ENCODE measurements at places on chromosomes 1 and 21. TPM values are rescaled to one million over a fixed set of nuclear protein-coding genes. Genes with fewer than 3 reads are reported as not detected.

The LCE1E gene
- not detected for total RNA-seq

The OTUD7B gene
- total RNA-seq = 24.1 TPM

The PITHD1 gene
- 48.9 TPM for total RNA-seq

The BCAR3 gene
- total RNA-seq = 33.9 TPM

The MEF2D gene
- 30.9 TPM for total RNA-seq

GRCh38 chr1:155001425-155001674 lies 1.3 kb upstream of the ZBTB7B start:
- no peak for DNase-seq

DNA sequence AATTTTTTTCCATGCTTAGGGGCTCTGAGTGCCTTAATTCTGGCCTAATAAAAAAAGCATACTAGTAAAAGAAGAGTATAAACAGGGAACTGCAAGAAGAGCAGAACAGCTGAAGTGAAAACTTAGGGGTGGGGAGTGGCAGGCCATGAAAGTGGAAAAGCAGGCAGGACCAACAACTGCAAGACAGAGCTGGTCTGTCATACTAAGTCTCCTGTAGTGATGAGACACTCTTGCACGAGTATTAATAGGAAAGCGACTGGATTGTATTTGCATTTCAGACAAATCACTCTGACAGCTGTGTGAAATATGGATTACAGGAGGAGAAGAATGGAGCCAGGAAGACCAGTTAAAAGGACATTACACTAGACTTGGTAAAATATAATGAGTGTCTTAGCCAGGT lies 449.9 kb downstream of the NUF2 start:
- no peak for DNase-seq

DNA sequence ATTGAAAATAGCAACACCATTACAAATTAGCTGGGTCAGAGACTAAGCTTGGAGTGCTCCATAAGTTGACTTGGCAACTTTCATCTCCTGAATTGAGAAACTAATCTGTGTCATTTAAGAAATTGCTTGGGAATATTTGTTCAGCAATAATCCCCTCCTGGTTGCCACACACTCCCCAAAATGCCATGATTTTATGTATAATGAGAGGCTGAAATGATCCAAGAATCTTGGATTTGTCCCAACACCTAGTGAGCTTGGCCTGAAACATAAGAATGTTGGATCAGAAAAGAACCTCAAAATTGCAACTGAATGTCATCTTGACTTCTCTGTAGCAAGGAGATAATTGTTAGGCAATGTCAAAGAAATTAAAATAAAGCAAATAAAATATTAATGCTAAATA lies 805.9 kb upstream of the ADAMTS5 start:
- no peak for DNase-seq

- no peak for DNase-seq
These were observed 651 bp downstream of the PDE4B start for GRCh38 chr1:65793359-65793732.

DNA sequence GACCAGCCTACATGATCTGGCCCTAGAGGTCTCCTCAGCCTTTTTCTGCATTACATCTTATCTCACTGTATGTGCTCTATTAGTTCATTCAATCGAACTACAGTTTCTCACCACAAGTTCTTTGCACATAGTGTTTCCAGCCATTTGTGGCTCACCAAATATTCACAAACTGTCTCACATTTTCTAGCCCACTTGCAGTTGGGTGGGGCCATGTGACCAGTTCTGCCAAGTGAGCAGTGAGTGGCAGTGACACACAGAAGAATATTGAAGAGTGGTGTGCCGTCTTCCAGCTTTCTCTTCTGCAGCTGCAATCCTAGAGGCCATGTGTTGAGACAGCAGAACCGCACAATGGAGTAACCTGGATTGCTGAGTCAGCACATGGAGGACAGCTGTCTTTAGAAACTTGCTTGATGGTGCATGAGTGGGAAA lies 103.2 kb upstream of the ZNF644 start:
- DNase-seq = no peak

- no peak for DNase-seq
These were observed 34.0 kb downstream of the EPRS1 start for GRCh38 chr1:220012259-220012658.

DNA sequence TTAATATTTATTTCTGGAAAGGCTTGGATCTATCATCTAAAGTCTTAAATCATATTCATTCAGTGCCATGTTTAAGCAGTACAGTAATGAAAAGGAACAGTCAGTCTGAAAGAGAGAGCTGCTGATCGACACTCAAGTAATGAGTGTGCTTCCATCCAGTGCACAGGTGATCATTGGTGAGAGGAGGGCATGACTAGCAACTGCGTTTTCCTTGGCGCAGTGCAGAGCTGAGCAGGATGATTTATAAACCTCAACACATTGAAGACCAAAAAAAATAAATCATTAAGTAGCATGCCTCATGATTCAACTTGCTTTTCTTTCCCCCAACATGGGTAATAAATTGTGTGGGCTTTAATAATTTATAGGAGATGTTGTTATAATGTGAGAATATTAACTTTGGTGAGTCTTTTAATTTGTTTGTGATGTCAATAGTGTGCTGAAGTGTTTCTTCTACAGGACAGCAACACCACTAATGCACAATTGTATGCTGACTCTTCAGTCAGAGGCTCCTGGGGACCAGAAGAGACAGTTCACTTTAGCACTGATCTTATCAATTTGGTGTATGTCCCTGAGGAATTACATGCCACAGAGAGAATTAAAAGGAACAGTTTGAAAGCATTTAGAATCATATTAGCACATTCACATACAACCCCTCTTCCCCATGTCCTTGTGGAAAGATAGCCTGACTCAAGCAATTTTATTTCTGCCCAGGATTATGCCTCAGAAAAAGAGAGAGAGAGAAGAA lies 199.7 kb upstream of the ADGRL2 start:
- DNase-seq = no peak

GRCh38 chr1:211013346-211014240 lies 120.4 kb downstream of the KCNH1 start:
- no peak for DNase-seq

- no peak for DNase-seq
These were observed 17.5 kb downstream of the ASAP3 start for GRCh38 chr1:23466423-23466989.

GRCh38 chr1:101996825-101997465 lies at the start of gene OLFM3:
Gene OLFM3 (minus strand): TSS chr1:101996926.
- DNase-seq = no peak

Data from Panc1 (cell line).